ENCODE measurements at places on chromosomes 12 and 14.

GRCh38 chr14:67583711-67584644, 16.1 kb downstream of the PIGH start:
- no peak for DNase-seq

DNA sequence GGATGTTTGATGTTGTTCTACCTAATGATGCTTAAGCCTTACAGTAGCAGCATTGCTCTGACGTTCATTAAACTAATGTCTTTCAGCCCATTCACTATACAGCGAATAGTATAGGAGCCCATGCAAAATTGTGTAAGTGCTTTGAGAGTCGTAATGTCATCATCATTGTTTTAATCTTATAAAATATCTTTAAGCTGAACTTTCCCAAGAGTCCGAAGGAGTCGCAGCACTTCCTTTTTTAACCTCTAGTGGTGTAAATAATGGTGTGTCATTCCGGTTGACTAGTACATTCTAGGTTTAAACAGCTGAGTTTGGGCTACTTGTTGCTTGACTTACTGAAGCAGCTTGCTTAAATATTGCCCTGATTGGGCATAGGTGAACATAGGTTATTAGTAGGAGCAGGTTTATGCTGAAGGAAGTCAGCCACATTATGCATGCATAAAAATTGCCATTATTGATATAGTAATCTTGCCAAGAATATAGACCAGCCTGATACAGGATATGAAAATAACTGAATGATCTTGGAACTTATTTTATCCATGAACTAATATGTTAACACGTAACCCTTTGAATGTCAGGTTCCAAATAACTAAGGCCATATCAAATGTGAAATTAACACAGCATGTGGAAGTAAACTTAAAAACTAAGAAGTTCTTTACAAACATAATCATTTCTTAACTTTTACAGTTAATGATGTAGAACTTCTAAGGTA, 2.6 kb downstream of the WNK1 start:
- DNase-seq = no peak

DNA sequence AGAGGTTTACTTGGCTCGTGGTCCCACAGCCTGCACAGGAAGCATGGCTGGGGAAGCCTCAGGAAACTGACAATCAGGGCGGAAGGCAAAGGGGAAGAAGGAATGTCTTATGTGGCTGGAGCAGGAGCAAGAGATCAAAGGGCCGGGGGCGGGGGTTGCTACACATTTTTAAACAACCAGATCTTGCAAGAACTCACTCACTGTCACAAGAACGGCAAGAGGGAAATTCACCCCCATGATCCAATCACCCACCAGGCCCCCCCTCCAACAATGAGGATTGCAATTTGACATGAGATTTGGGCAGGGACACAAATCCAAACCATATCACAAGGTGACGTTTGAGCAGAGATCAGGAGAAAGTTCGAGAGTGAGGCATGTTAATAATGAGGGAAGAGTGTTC, 163.7 kb upstream of the RPH3A start:
- no peak for DNase-seq

DNA sequence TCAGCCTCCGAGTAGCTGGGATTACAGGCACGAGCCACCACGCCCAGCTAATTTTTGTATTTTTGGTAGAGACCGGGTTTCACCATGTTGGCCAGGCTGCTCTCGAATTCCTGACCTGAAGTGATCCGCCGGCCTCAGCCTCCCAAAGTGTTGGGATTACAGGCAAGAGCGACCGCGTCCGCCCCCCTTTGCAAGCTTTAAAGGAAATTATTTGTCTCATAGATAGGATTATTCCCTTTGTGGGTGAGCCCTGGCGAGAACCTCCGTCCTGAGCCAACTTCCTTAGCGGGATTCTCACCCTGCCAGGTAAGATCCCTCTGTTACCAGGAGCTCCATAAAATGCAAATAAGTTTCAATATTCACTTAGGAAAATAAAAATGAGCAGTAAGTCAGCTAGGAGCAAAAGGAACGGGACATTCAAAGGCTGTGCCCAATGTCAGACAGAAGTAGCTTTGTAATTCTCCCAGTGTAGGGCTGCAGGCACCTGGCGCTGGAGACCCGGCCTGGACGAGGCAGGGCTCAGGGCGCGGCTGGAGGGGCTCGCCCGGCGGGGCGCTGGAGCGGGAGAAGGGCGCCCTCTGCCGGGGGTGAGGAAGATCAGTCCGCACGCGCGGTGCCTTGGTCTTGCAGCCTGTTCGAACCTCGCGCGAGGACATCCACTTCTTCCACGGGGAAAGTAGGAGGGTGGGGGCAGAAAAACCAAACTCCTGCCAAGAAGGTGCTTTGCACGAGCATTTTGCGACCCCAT, 47.2 kb upstream of the PLXNC1 start:
- peak; percentile 70 for DNase-seq

- DNase-seq = no peak
These were observed 253.7 kb upstream of the PWP1 start for GRCh38 chr12:107431942-107432341.

DNA sequence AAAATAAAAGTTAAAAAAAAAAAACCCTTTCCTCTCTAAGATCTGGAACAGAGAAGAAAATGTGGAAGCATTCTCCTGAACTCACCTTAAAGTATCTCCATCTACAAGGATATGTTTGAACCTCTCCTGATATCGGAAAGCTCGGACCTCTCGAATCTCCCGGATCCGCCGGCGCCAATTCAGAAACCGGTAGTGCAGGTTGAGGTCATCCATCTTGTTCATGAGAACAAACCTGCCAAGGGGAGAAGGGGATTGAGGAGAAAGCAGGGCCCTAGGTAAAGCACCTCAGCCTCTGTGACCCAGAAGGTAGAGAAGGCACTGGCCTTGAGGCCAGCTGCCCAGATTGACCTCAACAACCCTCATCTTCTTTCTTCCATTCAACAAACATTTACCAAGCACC, 2.2 kb downstream of the SPRYD3 start:
- DNase-seq = no peak

GRCh38 chr12:88957358-88957757, 377.1 kb upstream of the KITLG start:
- DNase-seq = no peak

DNA sequence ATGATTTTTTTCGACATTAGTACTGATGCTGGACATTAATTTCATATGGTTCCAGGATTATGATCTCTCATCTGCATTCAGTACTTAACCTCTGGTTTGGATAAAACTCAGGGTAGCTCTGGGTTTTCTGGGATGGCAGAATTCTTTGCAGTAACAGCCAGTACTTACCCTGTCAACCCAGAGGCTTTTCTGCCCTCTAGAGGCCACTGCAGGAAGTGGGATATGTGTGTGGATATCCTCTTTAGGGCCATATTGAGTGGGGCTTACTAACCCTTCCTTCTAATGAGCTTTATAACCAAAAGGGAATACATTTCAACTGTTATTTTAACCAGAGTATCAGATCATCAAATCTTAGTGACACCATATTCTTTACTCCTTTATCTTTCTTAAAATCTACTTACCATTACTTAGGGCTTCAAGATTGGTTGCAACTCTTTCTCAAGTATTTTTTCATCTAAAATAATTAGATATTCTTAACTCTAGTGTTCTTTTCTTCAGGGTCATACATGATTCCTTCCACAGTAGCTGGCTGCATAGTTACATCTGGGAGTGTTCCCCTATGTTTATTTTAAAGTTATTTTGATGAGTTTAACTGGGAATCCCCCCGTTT, 488.0 kb upstream of the STXBP6 start:
- DNase-seq = no peak

DNA sequence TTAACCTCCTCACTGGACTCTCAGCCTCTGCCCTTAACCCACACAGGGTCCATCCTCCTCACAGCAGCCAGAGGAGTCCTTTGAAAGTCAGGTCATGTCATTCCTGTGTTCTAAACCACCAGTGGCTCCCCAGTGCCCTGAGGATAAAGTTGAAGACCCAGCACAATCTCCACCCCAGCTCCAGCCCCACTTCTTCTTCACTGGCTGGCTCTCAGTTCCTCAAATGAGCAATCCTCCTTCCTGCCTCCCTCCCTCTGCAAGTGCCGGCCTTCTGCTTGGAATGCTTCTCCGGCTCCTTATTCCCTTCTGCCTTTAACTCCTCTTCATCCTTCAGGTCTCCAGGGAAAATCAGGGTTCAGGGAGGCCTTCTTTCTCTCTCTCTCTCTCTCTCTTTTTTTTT, 32.0 kb upstream of the SPPL3 start:
- no peak for DNase-seq
